Melanocyte of skin (primary cell): ENCODE measurements at places on chromosomes 16 and 17. TPM values are rescaled to one million over a fixed set of nuclear protein-coding genes. Genes with fewer than 3 reads are reported as not detected.

Gene CASKIN1
- under 0.01 and 1.7 TPM in 2 replicates for total RNA-seq

Gene SOX15
- 0.36 TPM in 1 of 2 replicates, not detected in the other for total RNA-seq

Gene ATP2A3
- total RNA-seq: 0.31 and 0.33 TPM in 2 replicates

Gene GSDMA
- not detected in 2 replicates for total RNA-seq

Gene NEUROD2
- not detected in 2 replicates for total RNA-seq

Gene HSF5
- total RNA-seq: not detected in 2 replicates

Gene BTBD17
- total RNA-seq: not detected in 2 replicates

Gene ARL4D
- 5.1 and 5.9 TPM in 2 replicates for total RNA-seq

Gene CRHR1
- not detected in 2 replicates for total RNA-seq

Gene KRT33B
- total RNA-seq: not detected in 2 replicates

Gene INCA1
- under 0.01 TPM in 1 of 2 replicates, not detected in the other for total RNA-seq

Gene ALOX12
- total RNA-seq: not detected in 2 replicates

Gene PRKCB
- 1.0 and 2.2 TPM in 2 replicates for total RNA-seq

Gene SULT1A4
- total RNA-seq: 0.67 and 1.2 TPM in 2 replicates

Gene KCNG4
- 0.15 TPM in 1 of 2 replicates, not detected in the other for total RNA-seq

Gene SYT17
- not detected in 2 replicates for total RNA-seq

Gene YWHAE
- 543 and 720 TPM in 2 replicates for total RNA-seq

Gene KRTAP3-1
- total RNA-seq: not detected in 2 replicates

Gene VAT1L
- not detected in 2 replicates for total RNA-seq

Gene SOST
- not detected in 2 replicates for total RNA-seq

Gene NUDT7
- total RNA-seq: 3.8 and 7.6 TPM in 2 replicates

Gene TBC1D3K
- 0.33 TPM in 1 of 2 replicates, not detected in the other for total RNA-seq

Gene GPR142
- not detected in 2 replicates for total RNA-seq

Gene KCNH6
- not detected in 2 replicates for total RNA-seq

Gene WFDC1
- total RNA-seq: 10.7 and 31.0 TPM in 2 replicates

Gene OTOP3
- total RNA-seq: not detected in 2 replicates
